ENCODE measurements at places on chromosomes 2 and 18. TPM values are rescaled to one million over a fixed set of nuclear protein-coding genes. Genes with fewer than 3 reads are reported as not detected.

DNA sequence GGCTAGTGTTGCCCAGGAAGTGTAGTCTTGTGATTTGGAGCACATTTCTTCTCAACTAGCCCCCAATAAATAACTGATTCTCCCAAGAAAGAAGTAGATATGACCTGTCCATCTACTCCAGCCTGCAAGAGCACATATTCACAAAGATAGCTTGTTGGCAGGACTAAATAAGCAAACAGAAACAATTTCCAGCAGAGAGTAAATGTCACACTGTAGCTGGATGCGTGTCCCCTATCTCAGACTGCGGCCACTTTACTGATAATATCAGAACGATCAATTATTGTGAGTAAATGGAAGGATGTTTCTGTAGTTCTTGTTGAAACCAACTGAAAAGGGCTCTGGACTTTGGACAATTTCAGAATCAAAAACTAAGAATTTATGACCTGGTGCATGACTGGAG, 97.9 kb downstream of the PIEZO2 start:
- H3K27ac ChIP-seq, result no peak overlapping the region
- H3K36me3 ChIP-seq, result no peaks in the 10 kb centered on the region
- no peaks in the 10 kb centered on the region for H3K4me1 ChIP-seq
- no peak overlapping the region for H3K4me3 ChIP-seq
- H3K27me3 ChIP-seq, result no peaks in the 10 kb centered on the region

DNA sequence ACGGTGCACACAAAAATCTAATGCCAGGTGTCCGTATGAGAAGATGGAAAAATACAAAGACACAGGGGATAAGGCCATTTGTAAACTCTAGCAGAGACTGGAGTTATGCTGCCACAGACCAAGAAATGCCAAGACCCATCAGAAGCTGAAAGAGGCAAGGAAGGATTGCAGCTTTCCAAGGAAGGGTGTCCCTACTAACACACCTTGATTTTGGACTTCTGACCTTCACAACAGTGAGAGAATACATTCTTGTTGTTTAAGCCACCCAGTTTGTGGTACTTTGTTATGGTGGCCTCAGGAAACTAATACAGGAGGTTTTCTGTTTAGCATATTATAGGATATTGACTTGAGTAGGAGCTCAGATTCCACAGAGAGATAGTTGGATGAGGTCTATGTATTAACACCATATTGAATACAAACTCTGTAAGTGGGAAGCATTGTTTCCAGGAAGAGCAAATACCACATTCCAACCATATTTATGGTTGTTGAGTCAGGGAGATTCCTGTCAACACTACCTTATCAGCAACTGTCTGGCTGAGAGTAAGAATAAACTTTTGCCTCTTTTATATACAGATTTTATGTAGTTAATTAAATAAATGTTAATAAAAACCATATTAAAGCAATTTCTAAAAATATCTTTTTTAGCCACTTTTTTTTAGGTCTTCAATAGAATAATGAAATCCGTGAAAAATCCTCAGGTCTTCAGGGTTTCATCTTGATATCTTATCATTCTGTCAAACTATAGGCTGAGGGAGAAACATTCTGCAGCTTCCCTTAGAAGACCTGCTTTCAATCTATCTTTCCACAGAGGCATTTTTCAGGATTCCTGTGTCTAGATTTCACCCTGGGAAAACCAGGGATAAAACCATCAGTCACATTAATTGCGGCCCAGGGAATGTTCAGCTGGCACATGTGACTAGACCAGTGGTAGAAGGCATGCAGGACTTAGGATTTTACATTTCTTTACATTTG, 35.4 kb upstream of the HNMT start:
- H3K27me3 ChIP-seq, result no peaks in the 10 kb centered on the region
- no peaks in the 10 kb centered on the region for H3K36me3 ChIP-seq
- H3K4me3 ChIP-seq, result no peak overlapping the region
- no peaks in the 10 kb centered on the region for H3K4me1 ChIP-seq

- no peaks in the 10 kb centered on the region for H3K36me3 ChIP-seq
- H3K27ac ChIP-seq, result no peak overlapping the region
- DNase-seq, result no peak
- peaks cover 4% of the 10 kb centered on the region for H3K4me1 ChIP-seq
Measured at GRCh38 chr2:88545118-88545517, 82.1 kb downstream of the EIF2AK3 start.

DNA sequence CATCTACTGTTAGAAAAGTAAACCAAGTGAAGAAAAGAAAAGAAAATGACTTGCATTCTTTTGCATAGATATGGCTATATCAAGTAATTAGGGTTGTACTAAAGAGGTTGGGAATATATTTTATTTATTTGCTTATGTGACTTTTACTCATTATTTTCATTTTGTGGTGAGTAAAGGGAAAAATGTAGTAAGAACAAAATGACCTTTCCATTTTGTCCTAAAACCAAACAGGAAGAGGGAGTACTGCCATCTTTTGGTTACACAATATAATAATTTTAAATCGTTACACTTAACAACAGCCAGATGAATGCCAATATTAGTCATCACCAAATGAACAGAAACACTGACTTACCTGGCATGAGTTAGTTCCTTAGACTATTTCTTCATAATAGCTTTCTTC, 47.3 kb upstream of the NDUFV2 start:
- H3K36me3 ChIP-seq, result no peaks in the 10 kb centered on the region
- H3K4me1 ChIP-seq, result peaks cover 9% of the 10 kb centered on the region
- H3K4me3 ChIP-seq, result no peak overlapping the region

GRCh38 chr2:127887776-127888130, 2.0 kb upstream of the AMMECR1L start:
- DNase-seq, result no peak
- H3K36me3 ChIP-seq, result no peaks in the 10 kb centered on the region
- H3K4me3 ChIP-seq, result peak overlapping the region; percentile 90
- H3K4me1 ChIP-seq, result peaks cover 36% of the 10 kb centered on the region
- H3K27ac ChIP-seq, result peak overlapping the region; percentile 91
- no peaks in the 10 kb centered on the region for H3K27me3 ChIP-seq

DNA sequence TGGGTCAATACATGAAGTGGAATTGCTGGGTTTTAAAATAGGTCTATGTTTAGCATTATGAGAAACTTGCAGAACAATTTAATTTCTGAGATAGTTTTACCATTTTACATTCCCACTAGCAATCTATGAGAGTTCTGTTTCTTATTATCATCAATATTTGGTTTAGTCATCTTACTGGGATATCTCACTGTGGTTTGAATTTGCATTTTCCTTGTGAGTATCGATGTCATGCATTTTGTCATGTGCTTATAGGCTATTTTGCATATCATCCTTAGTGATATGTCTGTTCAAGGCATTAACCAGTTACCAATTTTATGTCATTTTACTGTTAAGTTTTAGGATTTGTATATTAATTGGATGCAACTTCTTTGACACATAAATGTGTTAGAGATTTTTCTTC, 204.4 kb downstream of the MCFD2 start:
- H3K27me3 ChIP-seq, result no peaks in the 10 kb centered on the region
- H3K27ac ChIP-seq, result no peak overlapping the region
- no peak overlapping the region for H3K4me3 ChIP-seq
- H3K4me1 ChIP-seq, result peaks cover 9% of the 10 kb centered on the region
- DNase-seq, result no peak
- H3K36me3 ChIP-seq, result no peaks in the 10 kb centered on the region

DNA sequence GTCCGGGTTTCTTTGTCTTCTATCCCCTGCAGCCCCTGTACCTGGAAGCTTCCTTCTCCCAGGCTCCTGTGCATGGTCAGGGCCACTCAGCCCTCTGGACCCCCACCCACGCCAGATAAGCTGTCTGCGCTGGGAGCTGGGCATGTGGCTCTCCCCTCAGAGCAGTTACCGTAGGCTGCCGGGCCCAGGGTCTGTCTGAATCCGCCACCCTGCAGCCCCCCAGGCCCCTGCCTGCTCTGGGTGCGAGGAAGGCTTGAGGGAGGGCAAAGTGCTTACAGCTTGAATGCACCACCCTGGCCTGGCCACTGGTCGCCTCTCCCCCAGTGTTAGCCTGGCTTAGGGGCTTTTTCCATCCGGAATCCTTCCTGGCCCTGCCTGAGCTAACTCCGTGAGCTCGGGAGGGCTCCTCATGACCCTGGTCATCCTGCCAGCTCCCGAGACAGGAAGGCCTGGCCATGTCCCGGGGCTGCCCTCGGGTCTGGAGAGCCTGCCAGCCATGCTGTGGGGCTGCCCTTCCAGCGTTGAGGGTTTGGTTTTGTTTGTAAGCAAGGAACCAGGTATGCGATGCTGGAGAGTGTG, 50.7 kb downstream of the ODC1 start:
- H3K4me3 ChIP-seq, result no peak overlapping the region
- no peak for DNase-seq
- H3K27me3 ChIP-seq, result no peaks in the 10 kb centered on the region
- H3K36me3 ChIP-seq, result no peaks in the 10 kb centered on the region
- H3K4me1 ChIP-seq, result peaks cover 8% of the 10 kb centered on the region
- no peak overlapping the region for H3K27ac ChIP-seq

DNA sequence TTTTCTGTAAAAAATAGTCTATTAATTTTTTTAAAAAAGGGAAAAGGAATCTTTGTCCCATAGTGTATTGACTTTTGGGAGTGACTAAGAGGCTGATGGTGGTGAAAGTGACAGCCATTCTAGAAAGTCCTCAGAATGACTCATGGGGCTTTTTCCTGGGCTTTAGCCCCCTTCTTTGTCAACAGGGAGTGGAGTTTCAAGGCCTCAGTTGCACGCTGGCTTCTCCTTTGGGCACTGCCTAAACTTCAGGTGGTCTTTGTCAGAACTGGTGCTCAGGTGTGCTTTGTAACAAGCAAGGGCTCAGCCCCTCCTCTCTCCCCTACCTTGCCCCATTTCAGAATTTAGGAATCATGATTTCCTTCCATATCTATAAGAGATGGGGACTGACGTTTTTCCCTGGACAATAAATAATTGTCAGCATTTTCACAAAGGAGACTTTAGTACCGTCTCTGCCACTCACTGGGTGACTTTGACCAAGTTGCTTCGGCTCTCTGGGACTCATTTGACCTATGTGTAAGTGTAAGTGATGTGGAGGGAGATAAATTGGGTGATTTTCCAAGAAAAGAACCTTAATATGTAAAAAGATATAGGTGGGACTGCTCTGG, 61.2 kb upstream of the IGFBP2 start:
- DNase-seq, result no peak
- no peak overlapping the region for H3K4me3 ChIP-seq
- no peaks in the 10 kb centered on the region for H3K36me3 ChIP-seq
- peaks cover 18% of the 10 kb centered on the region for H3K4me1 ChIP-seq
- no peaks in the 10 kb centered on the region for H3K27me3 ChIP-seq
- peak overlapping the region; percentile 94 for H3K27ac ChIP-seq

The HS6ST1 gene
- total RNA-seq, result 21.8 TPM

The SLC8A1 gene
- 31.2 TPM for total RNA-seq

The LAMA1 gene
- total RNA-seq, result 0.56 TPM

The RTP5 gene
- not detected for total RNA-seq

The NEU2 gene
- not detected for total RNA-seq

The LONRF2 gene
- 17.4 TPM for total RNA-seq

All from thoracic aorta (tissue), 2 donors.